ENCODE measurements at places on chromosomes 6 and 20.

DNA sequence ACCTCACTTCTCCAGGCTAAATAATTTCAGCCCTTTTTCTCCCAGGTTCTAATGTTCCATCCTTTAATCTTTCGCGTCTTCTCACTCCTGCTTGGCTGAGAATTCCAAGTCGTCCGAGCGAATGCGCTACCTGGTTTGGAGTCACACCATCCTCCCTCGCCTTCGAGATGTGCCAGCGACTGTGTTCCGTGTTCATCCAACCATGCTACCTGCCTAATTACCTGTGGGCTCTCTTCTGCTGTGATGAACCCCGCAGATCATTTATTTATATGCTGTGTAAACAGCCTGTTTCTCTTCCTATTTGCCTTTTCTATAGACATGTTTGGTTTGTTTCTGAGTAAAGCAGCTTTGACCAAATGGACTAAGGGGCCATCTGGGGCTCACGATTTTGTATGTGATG is 83.5 kb upstream of the TMEM181 start:
- DNase-seq: no peak

DNA sequence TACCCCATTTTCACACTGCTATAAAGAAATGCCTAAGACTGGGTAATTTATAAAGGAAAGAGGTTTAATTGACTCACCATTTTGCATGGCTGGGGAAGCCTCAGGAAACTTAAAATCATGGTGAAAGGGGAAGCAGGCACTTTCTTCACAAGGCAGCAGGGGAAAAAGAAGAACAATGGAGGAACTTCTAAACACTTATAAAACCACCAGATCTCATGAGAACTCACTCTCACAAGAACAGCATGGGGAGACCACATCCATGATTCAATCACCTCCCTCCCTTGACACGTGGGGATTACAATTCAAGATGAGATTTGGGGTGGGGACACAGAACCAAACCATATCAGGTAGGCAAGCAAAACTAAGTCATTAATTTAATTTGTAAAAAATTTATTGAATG is 343.2 kb downstream of the FRK start:
- DNase-seq: no peak

DNA sequence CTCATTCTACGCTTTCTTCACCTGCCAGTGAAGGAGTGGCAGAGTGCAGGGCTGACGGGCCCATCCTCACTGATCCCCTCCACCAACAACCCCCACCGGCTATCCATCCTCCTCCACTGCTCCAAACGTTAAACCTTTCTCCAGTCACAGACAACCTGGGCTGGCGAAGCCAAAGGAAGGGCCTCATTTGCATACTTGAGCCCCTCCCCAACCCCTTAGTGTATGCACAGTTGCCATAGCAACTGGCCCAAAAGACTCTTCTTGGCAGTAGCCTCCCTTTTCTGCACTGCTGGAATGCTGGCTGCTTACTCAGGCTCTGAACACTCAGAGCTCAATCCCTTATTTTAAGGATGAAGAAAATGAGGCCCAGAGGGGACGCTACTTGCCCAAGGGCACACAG is 130.3 kb downstream of the GRM4 start:
- no peak for DNase-seq

DNA sequence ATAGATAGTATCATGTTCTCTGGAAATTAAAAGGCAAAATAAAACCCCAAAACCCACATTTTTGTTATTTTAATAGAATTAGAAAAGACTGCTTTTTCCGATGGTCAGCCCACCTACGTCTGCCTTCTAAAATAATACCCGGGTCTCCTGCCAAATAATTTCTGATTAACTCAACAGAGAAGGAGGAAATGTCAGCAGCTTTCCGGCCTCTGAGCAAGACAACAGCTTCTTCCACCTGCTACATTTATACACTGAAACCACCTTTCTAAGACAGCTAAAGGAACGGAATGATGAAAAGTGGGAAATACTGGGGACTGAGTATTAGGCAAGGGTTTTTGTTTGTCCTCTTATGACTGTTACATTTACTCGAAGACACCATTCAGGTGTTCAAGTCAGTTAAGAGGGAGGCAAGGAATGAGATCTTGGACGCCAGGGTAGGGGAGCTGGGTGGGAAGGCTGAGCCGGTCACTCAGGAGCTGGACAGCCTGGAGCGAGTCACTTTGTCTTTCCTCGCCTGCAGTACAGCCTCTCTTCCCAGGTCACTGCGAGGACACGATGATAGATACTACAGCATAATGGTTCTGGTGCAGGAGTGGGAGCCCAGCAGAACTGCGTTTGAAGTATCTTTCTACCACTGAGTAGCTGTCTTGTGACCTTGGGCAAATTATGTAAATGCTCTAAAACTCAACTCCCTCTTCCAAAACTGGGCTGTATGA is 96.3 kb upstream of the QKI start:
- DNase-seq: no peak

DNA sequence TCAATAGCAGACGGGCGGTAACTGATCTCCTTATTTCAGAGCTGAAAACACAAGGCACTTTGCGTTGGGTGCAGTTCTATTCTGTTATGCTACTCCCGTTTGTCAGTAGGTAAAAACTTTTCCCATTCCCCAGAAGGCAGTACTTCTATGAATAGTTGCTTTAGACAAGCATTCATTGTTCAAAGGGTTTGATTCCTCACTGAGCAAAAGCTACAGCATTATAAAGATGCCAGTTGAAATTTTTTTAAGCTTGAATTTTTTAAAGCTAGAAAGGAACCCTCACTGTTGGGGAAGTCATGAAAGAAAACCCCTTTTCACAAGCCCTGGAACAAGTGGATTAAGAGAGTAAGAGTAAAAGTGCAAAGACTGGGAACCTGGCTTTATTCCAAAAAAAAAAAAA is 42.3 kb downstream of the FUT9 start:
- DNase-seq: peak; percentile 67

GRCh38 chr6:150528648-150529285 is 70.9 kb upstream of the PLEKHG1 start:
- DNase-seq: no peak

DNA sequence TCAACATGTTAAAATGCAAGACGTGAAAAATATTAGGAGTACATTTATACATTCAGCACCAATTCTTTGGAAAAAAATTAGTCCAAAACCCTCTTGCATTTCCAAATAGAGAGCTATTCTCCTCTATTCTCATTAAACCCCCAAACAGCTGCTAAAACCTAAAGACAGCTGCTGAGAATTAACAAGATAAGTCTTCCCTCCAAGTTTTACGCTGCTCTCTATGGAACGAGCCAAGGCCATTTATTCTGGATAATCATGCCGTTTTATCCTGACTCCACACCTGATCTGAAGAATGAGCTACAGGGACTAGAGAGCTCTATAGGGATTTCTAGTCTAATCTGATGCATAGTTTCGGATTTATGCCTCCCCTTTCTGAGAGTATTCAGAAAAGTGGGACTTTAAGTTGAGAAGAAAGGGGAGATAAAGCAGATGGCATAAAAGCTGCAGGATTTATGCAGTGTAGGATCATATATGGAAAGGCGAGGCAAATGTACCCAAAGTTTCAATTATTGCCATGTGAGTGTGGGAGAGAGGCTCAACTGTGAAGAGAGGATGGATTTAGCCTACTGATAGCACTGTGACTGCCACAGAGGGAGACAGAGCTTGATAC is 64.7 kb upstream of the HS3ST5 start:
- DNase-seq: no peak

GRCh38 chr20:37278966-37279590 is 10.4 kb upstream of the MANBAL start:
- DNase-seq: no peak

- no peak for DNase-seq
These were observed 96.5 kb downstream of the ALDH8A1 start for GRCh38 chr6:134853111-134854055.

GRCh38 chr6:41216616-41217015 is 11.5 kb upstream of the TREML4 start:
- DNase-seq: no peak

DNA sequence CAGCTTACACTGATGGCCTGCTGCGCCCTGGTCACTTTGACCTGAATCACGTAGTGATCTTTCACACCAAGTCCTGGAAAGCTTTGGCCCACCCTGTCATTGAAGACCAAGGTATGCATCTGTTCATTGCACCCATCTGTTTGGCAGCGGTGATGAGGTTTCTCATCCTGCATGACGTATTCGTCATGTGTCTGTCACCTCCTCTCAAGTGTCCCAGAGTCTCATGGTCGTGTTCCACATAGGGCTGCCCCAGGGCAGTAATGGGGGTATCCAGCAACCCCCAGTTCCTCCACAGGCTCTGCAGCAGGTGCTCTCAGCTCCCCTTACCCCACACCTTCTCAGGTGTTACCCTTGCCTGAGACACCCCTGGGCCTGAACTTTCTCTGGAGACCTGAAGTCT is 104.1 kb downstream of the SYNDIG1 start:
- no peak for DNase-seq

DNA sequence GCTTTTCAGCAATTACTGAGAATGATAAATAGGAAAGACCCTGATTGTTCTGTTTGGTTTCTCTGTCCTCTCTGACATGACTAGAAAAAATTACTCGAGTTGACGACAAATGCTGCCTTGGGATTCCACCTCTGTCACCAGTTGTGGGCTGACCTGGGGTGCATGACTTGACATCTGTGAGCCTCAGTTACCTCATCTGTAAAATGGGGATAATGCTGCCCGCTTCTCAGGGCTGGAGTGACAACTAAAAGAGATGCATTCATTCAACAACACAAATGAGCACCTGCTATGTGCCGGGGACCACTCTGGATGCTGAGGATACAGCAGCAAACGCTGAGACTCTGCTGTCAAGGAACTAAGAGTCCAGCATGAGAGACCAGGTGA is 94.8 kb downstream of the NFATC2 start:
- no peak for DNase-seq

GRCh38 chr6:163771180-163771579 is 356.7 kb downstream of the QKI start:
- no peak for DNase-seq

DNA sequence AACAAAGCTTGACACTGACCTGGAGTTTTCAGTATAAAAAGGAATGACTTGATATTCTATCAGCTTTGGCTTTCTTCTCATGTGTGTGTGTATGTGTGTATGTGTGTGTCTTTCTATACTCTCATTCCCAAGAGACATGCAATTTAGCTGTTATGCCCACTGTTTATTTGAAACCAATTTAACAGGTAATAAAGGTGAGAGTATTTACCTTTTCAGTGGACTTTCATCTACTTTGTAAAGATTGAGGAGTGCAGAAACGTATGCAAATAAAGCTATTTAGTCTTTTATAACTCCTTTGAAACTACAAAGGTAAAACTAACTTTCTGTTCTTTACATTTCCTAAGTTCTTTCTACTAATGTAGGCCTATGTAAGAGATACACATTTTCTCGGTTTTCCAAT is 103.5 kb upstream of the HS3ST5 start:
- no peak for DNase-seq

GRCh38 chr6:70709826-70710225 is 42.1 kb downstream of the SMAP1 start:
- no peak for DNase-seq

- DNase-seq: no peak
These were observed 29.1 kb upstream of the CLDN20 start for GRCh38 chr6:155234687-155235086.

- no peak for DNase-seq
These were observed 57.3 kb upstream of the SMIM29 start for GRCh38 chr6:34305982-34306708.

GRCh38 chr6:24089736-24090135 is 36.3 kb upstream of the NRSN1 start:
- DNase-seq: no peak

- DNase-seq: no peak
These were observed 85.5 kb downstream of the PDE10A start for GRCh38 chr6:165577556-165577955.

GRCh38 chr6:34523441-34524206 is 32.5 kb downstream of the SPDEF start:
- DNase-seq: no peak

GRCh38 chr20:50730765-50731054 is 670 bp upstream of the PARD6B start:
- no peak for DNase-seq

DNA sequence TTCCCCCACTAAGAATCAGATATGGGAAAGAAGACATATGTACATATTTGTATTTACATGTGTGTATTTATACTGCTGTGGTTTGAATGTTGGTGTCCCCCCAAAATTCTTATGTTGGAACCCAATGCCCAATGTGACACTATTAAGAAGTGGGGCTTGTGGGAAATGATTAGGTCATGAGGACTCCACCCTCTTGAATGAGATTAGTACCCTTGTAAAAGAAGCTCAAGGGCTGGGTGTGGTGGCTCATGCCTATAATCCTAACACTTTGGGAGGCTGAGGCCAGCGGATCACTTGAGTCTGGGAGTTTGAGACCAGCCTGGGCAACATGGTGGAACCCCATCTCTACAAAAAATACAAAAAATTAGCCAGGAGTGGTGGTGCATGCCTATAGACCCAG is 3.9 kb upstream of the SMIM13 start:
- no peak for DNase-seq

DNA sequence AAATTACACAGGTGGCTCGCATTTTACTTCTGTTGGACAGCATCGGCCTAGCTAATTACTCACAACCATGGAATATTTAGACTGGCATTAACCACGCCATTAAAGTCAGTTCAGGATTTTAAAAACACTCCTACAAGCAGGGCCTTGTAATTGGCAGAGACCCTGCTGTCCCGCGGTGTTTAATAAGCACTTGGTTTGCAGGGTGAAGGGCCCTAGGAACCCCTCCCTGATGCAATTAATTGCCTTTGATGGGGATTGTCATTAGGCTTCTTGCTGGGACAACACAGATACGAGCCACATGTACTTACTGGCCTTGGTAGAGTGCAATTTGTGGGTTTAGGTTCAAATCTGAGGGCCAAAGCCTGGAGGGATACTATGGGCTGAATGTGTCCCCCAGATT is 7.8 kb upstream of the VSTM2L start:
- no peak for DNase-seq

GRCh38 chr20:51360451-51361201 is 181.9 kb downstream of the NFATC2 start:
- DNase-seq: no peak

GRCh38 chr6:110270165-110270564 is 88.0 kb downstream of the METTL24 start:
- no peak for DNase-seq

DNA sequence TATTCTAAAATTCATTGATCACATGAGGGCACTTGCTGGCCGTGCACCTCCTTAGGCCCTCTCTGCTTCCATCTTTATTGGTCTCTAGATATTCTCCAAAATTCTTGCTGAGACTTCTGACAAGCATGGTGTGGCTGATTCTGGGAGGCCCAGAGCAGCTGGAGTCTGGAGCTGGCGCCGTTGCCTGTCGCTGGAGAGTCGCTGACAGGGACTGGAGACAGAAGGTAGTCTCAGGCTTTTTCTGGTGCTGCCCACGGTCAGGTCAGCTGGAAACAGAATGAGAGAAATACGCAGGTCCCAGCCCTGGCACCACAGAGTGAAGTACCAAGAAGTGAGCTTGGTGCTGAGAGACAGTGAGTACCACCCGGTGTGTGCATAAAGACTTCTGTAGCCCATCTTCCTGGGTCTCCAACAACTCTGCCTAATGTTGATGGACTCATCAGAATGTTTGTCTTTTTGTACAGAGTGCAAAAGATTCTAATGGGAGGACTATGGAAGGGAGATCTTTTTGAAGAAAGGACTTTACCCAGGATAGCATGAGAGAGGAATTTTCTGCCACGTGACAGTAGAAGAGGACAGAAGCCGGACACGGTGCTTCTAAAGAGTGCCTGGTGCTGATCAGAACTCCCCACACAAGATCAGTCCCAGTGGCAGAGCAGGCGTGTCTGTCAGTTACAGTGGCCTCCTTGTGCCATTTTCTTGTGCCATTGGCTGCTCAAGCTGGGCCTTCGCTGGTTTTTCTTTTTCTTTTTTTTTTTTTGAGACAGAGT is 1.8 kb upstream of the ALDH8A1 start:
- DNase-seq: no peak

GRCh38 chr6:121780325-121781321 is 345.2 kb downstream of the GJA1 start:
- no peak for DNase-seq
